ENCODE measurements at places on chromosomes 4 and X. TPM values are rescaled to one million over a fixed set of nuclear protein-coding genes. Genes with fewer than 3 reads are reported as not detected.

GRCh38 chr4:83701041-83701440, 165.1 kb downstream of the GPAT3 start:
- DNase-seq = no peak

GRCh38 chr4:94882756-94883155, 125.0 kb downstream of the BMPR1B start:
- no peak for DNase-seq

DNA sequence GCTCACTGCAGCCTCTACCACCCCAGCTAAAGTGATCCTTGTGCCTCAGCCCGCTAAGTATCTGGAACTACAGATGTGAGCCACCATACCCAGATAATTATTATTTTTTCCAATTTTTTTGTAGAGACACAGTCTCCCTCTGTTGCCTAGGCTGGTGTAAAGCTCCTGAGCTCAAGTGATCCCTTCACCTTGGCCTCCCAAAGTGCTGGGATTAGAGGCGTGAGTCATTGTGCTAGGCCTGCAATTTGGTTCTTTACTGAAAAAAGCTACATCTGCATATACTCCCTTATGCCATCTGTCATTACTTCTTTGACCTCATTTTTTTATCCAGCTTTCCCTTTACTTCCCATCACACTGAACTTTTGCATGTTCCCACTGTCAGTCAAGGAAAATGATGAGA, 2012.4 kb upstream of the IGFBP7 start:
- DNase-seq = no peak

- DNase-seq = no peak
Observed at GRCh38 chrX:152925835-152926234, 28.0 kb downstream of the ZNF185 start.

GRCh38 chr4:14539246-14539645, 463.0 kb upstream of the CPEB2 start:
- DNase-seq = no peak

GRCh38 chr4:81065446-81065845, 34.9 kb downstream of the BMP3 start:
- DNase-seq = no peak

DNA sequence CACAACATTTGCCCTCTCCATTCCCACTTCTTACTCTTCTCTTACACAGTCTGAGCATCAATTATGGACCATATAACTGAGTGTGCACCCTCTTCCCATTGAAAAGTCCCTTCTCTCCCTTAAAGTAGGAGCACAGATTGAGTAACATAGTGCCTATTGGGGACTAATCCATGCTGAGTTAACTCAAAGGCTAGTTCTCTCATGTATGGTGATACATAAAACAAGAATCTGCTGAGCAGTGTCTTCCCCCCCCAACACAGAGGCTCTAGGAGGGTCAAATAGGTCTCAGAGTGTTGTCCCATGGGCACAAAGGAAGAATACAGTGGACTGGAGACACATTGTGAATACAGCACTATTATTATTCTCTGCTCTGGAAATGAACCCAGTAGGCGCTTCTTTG, 274.6 kb upstream of the BOD1L1 start:
- no peak for DNase-seq

The SFRP2 gene
- total RNA-seq = 1.8 TPM

The CCNB3 gene
- total RNA-seq = 0.82 TPM

Measured in fibroblast of the aortic adventitia (primary cell).